Kidney epithelial cell (primary cell): ENCODE measurements at places on chromosomes 4 and X.

- DNase-seq, result no peak
Observed at GRCh38 chrX:68834371-68835103, 5.7 kb downstream of the EFNB1 start.

- no peak for DNase-seq
Observed at GRCh38 chr4:142334931-142335330, 511.2 kb downstream of the INPP4B start.

DNA sequence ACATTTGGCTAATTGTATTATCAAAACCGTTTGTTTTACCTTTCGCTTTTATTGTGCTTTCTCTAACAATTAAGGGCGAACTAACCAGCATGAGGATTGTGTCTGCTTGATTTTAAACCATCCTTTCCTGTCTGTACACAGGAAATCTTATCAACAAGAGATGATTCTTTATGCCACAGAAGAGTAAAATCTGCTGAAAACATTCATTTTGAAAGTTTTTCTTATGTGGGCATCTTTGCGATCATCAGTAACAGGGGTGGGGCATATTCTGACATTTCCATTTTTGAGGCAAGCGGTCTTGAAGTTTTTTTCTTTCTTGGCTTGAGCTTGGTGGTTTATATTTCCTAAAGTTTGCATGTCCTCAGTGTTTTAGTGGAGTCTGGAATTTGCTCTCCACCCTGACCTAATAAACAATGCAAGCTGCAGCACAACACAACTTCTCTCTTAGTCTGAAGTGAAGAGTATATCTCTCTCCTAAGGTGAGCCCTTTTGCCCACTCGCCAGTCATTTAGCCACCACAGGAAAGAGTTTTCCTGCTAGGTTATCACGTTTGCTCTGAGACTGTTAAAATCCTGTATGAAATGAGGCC, 26.6 kb downstream of the NFKB1 start:
- DNase-seq, result no peak

DNA sequence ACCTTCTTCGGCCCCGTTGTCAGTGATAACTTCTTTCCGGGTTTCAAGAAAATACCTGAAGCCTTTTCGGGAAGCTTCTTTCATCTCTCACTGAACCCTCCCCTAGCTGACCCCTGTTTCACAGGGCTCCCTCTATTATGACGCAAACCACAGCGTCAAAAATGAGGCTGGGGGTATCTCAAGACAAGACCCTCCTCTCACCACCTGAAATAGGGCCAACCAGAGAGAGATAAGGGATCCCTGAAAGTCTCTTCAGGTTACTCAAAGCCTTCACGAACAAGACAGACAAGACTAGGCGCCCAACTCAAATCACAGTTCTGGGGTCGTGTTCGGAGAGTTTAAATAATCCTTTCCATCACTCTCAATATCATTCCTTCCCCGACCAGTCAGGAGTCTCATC, 1.2 kb downstream of the PHF8 start:
- DNase-seq, result no peak

- DNase-seq, result no peak
Observed at GRCh38 chr4:8642651-8643321, 50.2 kb downstream of the CPZ start.

DNA sequence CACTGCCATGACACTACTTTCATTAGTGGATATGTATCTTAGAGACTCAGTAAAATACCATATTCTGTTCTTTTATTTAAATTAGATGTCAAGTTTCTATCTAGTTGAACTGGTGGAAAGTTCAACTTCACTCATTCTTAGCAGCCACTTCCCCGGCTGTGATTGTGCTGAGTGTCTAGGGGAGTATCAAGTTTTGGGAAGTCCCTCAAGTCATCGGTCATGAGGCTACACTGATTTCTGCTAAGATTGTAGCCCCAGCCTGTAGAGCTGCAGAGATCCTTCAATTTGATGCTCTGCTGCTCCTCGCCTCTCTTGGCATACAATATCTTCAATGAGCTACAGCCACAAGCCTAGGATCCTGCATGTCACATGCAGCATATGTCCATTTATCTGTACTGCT, 53.9 kb downstream of the DMP1 start:
- no peak for DNase-seq

DNA sequence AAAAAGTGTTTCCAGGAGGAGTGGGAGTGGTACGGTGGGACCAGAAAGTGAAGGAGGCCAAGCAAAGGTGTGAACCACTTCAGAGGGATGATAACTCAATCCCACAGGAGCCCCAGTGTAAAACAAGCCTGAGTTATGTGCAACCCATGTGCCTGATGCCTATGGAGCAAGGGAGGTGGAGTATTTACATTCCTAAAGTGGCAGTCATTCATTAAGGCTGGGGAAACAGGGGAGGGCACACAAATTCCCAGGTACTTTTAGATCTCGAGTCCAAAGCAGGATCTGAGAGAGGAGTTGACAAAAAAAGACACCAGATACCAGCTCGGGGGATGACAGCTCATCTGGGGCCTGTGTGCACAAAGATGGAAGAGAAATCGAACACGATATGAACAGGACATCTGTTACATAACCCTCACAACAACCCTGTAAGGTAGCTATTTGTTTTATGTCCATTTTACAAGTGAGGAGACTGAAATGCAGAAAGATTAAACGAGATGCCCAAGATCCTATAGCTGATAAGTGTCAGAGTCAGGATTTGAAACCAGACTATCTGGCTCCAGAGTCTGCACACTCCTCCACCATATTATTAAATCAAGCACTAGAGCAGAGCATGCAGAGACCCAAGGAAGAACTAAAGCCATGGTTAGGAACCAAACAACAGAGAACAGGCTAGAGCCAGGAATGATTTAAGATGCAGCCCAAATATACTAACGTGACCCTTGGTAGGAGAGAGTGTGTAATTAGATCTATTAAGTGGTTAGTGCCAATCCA, 91.9 kb upstream of the MAPK10 start:
- DNase-seq, result no peak

DNA sequence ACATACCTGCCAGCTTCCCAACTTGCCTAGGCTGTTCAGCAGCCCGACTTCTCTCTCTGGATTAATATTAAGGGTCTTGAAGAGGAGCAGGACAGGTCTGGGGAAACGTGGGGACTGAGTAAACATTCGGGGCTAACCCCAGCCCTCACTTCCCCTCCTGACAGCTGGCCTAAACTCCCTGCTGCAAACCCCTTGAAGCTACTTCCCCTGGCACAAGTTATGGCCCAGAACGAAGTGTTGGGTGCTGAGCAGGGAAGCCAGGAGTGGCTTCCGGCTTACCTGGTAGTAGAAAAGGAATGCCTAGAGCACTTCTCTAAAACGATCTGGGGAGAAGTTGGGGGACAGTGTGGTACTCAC, 200.0 kb downstream of the BCOR start:
- DNase-seq, result no peak

GRCh38 chr4:8852118-8852704, 19.4 kb downstream of the HMX1 start:
- DNase-seq, result no peak

DNA sequence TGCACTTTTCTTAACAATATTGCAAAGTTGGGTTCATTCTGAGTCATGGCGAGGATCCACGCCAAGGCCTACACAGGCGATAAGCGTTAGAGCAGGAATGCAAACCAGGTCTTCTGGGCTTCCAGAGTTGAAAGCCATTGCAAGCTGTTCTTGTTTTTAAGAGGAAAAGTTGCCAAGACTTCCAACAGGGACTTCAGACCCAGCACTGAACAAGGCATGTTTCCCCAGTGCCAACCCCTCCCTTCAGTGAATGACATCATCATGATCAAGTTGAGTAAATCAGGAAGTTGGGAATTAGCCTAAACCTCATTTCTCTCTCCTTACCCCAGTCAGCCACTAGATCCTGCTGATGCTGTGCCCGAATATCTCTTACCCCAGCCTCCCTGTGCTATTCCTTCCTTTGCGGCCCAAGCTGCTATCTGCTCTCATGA, 355.1 kb downstream of the HS3ST1 start:
- DNase-seq, result no peak

- DNase-seq, result no peak
Observed at GRCh38 chr4:120084327-120084726, 17.7 kb upstream of the MAD2L1 start.

GRCh38 chr4:145044341-145044740, 53.7 kb downstream of the ANAPC10 start:
- no peak for DNase-seq

DNA sequence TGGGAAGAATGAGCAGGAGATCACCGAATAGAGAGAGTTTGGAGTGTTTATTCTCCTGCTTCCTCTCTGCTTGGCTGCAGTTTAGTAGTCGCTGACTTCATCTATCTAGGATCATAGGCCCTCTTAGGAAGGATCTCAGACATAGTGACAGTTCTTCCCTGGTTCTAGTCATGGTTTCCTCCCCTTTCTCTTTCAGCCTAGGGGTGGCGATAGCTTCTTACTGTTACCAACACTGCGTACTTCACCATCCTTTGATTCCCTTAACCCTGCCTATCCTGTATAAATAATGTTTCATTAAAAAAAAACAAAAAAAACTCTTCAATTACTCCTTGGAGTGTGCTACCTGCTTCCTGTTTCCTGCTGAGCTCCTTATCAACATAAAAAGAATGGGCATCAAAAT, 103.8 kb downstream of the DDX53 start:
- DNase-seq, result no peak

DNA sequence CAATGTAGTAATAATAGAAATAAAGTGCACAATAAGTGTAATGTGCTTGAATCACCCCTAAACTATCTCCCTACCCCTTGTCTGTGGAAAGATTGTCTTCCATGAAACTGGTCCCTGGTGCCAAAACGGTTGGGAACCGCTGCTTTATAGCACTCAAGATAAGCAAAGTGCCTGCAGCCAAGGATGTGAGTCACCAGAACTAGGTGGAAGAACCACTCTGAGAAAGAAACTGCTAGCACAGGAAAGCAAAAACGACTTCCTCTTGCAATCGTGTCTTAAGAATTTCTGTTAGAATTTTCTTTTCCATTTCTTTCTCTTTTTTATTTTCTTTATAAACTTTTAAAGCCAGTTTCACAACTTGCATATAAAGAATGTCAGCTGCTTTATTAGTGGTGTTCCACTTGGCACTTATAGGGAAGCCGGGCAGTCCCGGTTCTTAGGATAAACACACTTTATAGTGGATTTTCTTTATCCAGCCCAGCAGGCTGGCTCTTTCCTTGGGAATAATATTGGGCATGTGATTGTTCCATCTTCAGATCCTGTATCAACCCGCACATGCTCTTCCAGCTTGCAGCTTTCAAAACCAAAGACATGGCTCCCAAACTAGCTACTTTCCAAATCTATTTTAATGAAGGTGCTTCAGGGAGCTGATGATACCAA, 32.3 kb upstream of the CXCL8 start:
- no peak for DNase-seq

GRCh38 chrX:51955200-51955599, 61.8 kb downstream of the MAGED1 start:
- DNase-seq, result no peak

- DNase-seq, result peak; percentile 44
Observed at GRCh38 chr4:105060628-105061027, 86.0 kb upstream of the TET2 start.

DNA sequence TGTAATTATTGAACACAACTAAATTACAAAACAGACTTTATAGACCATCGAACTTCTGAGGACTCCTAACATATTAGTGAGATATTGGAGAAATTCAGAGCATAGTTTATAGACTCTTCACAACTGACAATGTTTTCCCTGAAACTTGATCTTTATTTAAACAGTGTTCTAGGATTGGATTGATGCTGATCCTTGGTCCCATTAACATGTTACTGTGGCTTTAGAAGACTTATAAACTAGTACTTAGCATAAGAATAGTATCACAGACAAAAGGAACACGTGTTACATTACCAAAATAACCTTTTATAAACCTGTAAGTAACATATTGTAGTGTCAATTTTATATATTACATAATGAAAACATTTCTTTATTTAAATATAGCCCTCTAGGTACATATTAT, 689.6 kb downstream of the CCSER1 start:
- DNase-seq, result no peak

DNA sequence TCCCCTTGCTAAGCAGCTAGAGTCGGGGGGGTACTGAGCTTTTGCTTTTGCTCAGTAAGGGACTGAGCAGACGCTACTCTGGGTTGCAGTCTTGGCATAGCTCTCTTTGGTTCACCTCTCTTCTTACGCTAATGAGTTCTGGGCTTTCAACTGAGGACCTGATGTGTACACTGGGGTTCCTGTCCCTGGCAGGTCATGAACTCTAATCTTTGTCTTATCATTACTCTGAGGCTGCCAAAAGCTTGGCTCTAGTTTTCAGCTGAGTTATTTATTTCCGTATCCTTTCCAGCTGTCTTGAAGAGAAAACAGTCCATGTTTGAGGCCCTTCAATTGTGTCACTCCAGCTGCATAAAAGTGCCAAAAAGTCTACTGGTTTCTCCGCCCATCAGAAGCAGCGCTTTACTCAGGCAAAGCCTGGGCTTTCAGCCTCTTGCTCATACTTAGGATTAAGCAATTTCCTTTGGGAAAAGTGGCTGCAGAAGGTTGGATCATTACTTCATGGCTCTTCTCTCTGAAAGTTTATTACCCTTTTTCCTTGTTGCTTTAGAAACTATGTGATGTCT, 121.0 kb upstream of the STOX2 start:
- DNase-seq, result no peak

GRCh38 chr4:128648021-128648420, 161.5 kb upstream of the JADE1 start:
- DNase-seq, result no peak

DNA sequence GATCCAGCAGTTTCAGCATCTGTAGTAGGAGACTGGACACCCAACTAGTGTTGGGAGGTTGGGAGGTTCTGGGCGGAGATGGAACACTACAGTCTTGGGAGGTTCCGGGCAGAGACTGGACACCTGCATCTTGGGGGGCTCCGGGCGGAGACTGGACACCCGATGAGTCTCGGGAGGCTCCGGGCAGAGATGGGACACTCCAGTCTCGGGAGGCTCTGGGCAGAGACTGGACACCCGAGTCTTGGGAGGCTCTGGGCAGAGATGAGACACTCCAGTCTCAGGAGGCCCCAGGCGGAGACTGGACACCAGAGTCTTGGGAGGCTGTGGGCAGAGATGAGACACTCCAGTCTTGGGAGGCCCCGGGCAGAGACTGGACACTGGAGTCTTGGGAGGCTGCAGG, 29.5 kb upstream of the LANCL3 start:
- DNase-seq, result no peak

- no peak for DNase-seq
Observed at GRCh38 chrX:149198980-149199732, 305.9 kb downstream of the IDS start.

DNA sequence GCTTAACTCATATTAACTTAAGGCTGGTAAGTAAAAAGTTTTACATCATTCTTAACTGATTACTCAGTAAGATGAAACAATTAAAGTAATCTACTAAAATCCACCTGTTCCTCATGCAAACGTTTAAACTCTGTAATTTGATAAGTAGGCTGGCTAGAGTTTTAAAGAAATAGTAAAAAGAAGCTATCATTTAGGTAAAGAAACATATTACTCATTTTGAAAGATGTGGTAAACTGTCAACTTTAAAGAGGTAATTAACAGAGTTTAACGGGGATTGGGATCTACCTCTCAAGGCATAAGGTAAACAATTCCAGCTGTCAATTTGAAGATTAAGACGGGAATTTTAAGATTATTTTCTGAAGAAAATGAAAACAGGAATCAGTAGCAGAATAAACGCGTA, 9.8 kb downstream of the GNPDA2 start:
- no peak for DNase-seq
